ENCODE measurements at places on chromosomes 5 and 9.

- no peak for DNase-seq
These were observed 38.3 kb downstream of the RASEF start for GRCh38 chr9:83024506-83025125.

DNA sequence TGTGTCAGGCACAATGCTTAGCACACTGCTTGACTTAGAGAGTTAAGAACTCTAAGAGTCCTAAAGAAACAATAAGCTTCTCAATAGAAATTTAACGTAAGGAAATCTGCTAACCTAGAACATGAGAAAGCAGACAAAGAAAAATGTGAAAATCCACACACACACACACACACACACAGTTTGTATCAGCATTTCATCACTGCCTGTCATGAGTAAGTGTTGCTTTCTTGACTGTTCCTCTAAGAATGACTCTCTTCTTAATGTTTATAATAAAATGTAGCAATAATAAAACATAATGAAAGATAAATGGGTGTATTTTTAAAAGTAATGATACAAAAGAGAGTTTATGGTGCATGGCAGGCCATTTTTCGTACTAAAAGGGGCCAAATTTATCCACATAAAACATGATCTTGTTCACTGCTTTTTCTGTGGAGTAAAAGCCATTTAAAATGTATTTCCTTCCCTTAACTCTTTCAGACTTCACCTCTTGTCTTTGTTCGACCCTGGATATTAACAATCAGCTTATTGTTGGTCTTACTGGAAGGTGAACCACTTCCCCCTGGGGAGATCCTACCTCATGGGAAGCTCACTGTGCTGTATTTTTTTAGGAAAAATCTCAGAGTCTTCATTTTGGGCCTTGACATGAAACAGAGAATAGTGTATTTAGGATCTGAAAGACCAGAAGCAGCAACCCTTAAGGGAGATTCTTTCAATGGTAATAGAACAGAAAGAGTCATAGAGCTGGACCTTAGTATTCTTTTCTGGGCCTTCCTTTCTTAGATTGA lies 107.3 kb upstream of the ANKRD55 start:
- DNase-seq, result no peak

GRCh38 chr5:178313316-178313715 lies 80.7 kb upstream of the PHYKPL start:
- DNase-seq, result no peak

DNA sequence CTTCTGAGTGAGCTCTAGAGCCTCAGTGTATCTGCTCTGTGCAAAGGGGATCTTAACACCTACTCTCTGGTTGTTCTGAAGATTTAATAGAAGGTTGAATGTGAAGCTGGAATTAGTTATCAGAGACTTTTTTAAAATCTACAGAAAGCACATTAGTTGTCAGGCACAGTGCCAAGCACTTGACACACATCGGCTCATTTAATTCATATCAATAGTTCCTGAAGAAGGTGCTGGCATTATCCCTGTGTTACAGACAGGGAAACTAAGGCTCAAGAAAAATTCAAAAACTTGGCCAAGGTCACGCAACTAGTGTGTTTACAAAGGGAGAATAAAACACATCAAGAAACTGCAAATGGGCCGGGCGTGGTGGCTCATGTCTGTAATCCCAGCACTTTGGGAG lies 80.2 kb downstream of the FGF18 start:
- DNase-seq, result no peak

DNA sequence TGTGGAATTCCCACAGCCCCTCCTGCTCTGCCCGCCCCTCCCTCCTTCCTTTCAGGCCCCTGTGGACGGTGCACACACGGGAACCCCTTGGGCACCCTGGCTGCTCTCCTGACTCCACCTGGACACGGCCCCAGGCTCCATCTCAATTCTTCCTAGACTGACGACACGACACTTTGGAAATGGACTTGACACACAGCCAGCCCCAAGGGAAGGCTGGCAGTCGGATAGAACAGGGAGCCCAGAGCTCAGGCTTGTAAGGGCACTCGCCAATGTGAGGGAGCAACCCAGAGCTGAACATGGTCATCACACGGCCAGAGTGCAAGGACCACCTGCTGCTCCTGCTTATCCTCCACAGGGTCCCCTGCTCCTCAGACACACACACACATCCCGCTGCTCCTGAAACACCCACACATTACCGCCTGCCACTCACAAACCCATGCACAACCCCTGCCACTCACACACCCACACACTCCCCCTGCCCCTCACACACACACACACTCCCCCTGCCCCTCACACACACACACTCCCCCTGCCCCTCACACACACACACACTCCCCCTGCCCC lies 8.9 kb downstream of the SLC9A3 start:
- DNase-seq, result no peak

GRCh38 chr9:6564868-6565267 lies 80.7 kb downstream of the GLDC start:
- DNase-seq, result no peak

GRCh38 chr9:86732514-86733171 lies 214.7 kb downstream of the GAS1 start:
- DNase-seq, result no peak

DNA sequence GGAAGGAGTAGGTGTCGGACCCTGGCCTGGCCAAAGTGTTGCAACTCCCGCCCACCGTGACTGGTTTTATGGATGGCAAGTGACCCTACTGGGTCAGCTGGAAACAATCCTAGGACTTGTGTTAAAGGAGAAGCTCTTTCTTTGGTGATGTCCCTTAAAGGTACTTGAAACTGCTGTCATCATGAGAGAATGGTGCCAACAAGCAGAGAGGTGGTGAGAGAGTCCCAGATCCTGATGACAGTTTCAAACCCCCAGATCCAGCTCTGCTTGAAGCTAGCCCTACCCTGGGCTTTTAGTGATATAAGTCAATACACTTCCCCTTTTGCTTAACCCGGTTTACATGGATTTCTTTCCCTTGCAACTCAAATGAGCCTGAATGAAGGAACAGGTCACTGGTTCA lies 72.5 kb upstream of the UBTD2 start:
- DNase-seq, result no peak

- DNase-seq, result no peak
These were observed 70.8 kb upstream of the PRRC1 start for GRCh38 chr5:127446626-127447025.

GRCh38 chr5:159937580-159937979 lies 21.3 kb downstream of the ADRA1B start:
- no peak for DNase-seq

- DNase-seq, result no peak
These were observed 36.8 kb upstream of the STARD4 start for GRCh38 chr5:111548992-111549649.

- no peak for DNase-seq
These were observed 336.8 kb downstream of the KDM4C start for GRCh38 chr9:7094576-7094975.

DNA sequence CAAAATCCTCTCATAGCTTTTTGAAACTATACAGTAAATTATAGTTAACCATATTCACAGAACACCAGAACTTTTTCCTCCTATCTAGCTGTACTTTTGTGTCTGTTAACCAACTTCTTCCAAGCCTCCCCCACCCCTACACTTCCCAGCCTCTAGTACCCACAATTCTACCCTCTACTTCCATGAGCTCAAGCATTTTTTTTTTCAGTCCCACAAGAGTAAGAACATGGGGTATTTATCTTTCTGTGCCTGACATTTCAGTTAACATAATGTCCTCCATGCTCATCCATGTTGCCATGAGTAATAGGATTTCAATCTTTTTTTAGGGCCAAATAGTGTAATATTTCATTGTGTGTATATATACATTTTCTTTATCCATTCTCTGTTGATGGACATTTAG lies 128.3 kb upstream of the MAN2A1 start:
- no peak for DNase-seq

DNA sequence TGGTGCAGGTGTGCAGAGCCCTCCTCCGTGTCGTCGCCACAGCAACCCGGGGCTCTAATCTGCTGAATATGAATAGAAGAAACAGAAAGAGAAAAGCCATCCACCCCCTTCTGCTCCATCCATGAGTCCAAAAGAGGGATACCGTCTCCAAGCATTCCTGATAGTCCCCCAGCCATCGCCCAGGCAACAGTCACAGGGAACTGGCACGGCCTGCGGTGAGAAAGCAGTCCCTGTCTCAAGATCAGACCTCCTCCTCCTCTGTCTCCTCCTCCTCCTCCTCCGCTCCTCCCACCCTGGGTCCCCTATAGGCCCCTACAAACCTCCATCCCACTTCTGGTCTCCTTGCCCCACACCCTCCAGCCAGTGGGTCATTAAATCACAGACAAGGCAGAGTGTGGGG lies 308.1 kb upstream of the MPDZ start:
- no peak for DNase-seq

- no peak for DNase-seq
These were observed 21.1 kb upstream of the SHB start for GRCh38 chr9:38090170-38090569.

- DNase-seq, result no peak
These were observed 31.1 kb upstream of the FRMD3 start for GRCh38 chr9:83569326-83569725.

GRCh38 chr5:87829217-87829551 lies 416.5 kb upstream of the CCNH start:
- DNase-seq, result no peak

GRCh38 chr5:167851416-167851815 lies 440.0 kb upstream of the WWC1 start:
- DNase-seq, result no peak

DNA sequence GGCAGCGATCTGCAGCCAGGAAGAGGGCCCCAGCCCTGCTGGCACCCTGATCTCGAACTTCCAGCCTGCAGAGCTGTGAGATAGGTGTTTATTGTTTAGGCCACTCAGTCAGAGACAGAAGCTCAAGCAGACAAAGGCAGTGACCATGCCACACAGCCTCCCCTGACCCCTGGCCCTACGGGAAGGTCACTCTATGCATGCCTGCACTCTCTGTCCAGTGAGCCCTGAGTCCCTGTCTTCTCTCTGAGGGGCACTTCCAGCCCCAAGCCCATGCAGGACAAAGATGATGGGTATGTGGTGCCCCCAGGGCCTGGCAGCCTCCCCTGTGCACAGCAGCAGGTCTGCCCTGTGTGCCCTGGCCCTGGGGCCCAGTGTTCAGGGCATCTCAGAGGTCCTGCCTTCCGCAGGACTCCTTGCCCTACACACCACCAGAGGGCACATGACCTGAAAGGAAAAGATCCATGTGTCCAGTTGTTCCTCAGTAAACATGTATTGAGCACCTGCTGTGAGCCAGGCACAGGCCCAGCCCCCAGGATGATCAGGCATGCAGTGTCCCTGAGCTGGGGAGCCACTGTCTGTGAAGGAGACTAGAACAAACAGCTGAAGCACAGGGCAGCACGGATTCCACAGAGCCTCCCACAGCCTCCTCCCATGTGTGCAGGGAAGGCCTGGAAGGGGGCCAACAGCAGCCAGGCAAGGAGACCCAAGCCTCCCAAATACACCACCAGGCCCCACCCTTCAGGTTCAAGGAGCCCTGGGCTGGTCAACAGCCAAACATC lies 109.3 kb downstream of the ATPSCKMT start:
- no peak for DNase-seq

- no peak for DNase-seq
These were observed 500.0 kb downstream of the SPATA31D1 start for GRCh38 chr9:82488313-82489200.

DNA sequence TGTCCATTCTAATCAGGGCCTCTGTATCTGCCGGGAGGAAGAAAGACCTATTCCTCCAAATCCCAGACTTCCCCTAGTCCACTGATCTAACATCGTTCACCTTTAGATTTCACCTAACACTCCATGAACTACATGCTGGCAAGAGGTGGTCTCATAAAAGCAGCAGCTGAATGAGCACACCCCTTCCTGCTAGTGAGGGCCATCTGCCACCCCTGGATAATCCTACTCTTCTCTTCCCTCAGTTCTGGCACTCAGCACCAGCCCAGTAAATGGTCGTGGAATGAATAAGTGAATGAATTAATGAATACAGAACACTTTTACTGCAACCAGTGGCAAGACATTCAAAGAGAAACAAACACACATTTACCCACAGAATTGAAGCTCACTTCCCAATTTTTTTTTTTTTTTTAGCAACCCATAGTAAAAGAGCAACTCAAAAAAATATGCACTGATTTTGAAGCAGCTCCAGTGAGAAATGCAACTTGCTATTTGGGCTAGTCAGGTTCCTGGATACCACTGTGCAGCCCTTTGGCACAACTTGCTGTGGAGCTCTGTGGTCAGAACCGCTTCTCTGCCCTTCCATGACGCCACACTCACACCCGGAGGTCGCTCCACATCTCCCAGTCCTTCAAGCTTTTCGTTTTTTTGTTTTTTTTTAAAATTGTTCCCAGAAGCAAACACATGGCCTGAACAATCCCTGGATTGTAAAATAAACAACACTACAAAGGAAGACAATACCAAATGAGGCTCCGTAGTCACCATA lies 6.2 kb downstream of the RNF183 start:
- no peak for DNase-seq

DNA sequence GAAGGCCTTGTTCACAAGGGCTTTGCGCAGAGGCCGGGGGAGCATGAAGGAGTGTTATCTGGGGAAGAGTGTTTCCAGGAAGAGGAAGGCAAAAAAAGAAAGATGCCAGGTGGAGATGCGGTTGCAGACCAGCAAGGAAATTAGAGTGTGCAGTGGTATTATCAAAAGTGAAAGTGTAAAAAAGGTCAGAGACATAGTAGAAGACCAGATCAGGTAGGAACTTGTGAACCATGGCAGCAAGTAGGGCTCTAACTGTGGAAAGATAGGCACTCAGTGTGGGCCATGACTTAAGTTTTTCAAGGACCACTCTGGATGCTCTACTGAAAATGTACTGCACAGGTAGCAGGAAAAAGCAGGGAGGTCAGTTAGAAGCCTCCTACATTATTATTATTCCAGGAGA lies 90.1 kb upstream of the SPOCK1 start:
- DNase-seq, result no peak

DNA sequence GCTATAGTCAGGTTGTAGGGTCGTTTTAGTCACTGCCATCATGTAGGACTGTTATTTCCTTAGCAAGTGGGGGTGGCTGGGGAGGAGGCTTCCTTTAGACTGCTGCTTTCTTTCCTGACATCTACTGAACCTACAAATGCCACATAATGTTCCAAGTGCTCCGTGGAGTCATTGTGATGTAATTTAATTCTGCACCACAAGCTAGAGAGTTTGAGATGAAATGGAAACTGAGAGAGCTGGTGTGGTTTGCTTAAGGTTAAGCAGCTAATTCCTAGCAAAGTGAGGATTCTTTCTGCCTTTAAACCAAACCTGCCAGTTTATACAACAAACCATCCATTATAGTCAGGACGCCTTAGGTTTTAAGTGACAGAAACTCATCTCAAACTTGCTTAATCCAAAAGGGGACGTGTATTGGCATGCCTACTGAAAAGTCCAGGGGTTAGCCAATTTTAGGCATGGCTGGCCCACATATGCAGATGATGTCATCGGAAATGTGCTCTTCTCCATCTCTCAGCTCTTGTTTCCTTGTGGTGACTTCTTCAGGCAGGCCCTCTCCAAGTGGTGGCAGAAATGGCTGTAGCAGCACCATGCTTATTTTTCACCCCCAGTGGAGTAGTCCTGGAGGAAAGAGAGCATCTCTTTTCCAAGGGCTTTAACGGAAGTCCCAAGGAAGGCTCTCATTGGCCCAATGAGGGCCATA lies 30.5 kb downstream of the ZNF618 start:
- no peak for DNase-seq

DNA sequence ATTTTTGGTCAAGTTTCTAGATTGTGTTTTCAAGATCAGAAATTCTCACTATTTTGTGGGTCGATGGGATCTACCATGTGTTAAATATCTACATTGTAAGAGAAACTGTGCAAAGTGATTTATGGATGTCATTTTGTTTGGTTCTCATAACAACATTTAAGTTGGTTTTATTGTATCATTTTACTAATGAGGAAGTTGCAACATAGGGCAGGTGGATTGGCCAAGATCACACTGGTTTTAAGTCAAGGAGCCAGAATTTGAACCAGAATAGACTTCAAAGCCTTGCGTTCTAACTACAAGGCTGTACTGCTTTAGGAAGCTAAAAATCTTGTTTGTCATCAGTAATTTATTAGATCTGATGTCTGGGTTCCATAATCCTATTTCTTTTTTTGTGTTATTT lies 23.4 kb downstream of the SH3TC2 start:
- no peak for DNase-seq
